ENCODE measurements at places on chromosomes 5 and 9. TPM values are rescaled to one million over a fixed set of nuclear protein-coding genes. Genes with fewer than 3 reads are reported as not detected.

DNA sequence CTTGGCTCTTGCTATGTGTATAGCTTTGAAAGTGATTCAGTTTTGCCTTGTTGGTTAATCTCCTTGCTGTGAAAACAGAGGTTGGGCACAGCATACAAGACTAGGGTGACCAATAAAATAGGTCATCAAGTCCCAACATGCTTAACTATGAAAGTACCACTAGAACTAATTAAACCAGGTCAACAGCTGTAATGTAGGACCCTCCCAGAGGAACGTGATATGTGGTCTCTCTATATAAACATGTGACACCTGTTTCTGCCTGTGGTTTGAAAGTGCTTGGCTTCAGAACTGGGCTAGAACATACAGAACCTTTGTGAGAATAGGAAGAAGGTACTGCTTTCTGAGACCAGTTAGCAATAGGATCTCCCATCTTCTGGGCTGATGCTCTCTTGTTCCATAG, 297.1 kb downstream of the FBXL7 start:
- no peak for DNase-seq

Gene SLC6A18
- total RNA-seq: not detected

GRCh38 chr5:42756606-42757601, at the start of gene CCDC152:
Gene CCDC152 (plus strand): TSS chr5:42756818. CDS start chr5:42759122, 2,304 bp downstream.
- no peak for DNase-seq

DNA sequence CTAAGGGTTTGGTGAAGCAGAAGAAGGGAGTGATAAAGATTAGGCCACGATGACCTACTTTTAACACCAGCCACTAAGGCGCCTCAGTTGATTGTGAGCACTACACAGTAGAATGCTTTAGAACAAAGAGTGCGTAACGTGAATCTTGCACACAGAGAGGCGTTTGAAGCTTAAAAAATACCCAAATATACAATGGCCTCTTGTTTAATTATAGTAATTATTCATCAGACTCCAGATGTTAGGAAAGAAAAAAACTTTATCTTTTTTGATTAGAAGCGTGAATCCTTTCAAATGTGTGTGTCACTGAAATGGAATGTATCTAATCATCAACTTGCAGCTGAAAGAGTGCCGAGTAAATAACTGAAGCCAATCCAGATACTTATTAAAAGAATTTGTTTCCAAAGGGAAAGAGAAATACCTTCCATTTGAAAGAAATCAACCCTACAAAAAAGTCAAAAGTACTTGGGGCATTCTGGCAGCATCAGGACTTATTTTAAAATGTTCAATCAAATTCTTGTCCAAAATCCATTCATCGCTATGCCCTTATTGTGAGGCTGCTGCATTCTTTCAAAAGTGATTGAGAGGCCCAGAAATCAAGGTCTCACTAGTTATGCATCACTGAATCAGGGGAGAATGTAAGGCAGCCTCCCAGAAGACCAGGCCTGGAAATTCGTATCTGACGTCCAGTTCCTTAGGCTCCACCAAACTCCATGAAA, 337.5 kb downstream of the ZNF608 start:
- no peak for DNase-seq

GRCh38 chr9:110835859-110836271, 167.3 kb downstream of the MUSK start:
- no peak for DNase-seq

DNA sequence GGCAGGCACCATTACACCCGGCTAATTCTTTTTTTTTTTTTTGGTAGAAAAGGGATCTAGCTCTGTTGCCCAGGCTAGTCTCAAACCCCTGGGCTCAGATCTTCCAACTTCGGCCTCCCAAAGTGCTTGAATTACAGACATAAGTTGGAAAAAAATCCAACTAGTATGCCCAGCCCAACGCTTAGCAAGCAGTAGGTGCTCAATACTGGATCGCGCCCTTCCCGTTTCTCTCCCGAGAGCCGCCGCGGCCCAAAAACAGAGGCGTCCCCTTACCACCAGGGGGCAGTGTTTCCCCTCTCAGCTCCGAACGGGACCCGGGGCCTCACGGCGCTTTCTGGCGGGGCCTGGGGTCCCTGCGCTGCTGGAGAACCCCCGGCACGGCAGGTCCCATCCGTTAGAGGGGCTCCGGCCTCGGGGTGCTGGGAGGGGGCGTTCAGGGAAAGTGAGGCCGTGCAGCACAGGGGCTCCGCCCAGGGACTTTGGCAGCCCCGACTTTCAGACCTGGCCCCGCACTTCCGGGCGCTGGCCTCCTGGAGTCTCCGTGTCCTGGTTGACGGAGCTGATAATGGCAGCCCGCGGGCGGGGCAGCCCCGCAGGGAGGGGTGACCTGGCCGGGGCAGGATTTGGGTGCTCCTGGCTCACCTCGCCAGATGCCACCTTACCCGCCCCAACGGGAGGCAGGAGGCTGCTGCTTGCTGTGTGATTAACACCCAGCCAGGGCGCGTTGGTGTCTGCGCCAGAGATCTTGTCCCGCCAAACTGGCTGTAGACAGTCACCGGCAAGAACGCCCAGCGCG, 15.2 kb downstream of the PTGES start:
- peak; percentile 70 for DNase-seq

- DNase-seq: no peak
Observed at GRCh38 chr5:181184845-181185216, 20.2 kb downstream of the TRIM7 start.

GRCh38 chr9:7973123-7973522, 173.5 kb upstream of the DMAC1 start:
- no peak for DNase-seq

Gene MORN5
- not detected for total RNA-seq

Gene OR2V2
- total RNA-seq: not detected

GRCh38 chr5:110362261-110362660, 364.2 kb downstream of the TMEM232 start:
- no peak for DNase-seq

DNA sequence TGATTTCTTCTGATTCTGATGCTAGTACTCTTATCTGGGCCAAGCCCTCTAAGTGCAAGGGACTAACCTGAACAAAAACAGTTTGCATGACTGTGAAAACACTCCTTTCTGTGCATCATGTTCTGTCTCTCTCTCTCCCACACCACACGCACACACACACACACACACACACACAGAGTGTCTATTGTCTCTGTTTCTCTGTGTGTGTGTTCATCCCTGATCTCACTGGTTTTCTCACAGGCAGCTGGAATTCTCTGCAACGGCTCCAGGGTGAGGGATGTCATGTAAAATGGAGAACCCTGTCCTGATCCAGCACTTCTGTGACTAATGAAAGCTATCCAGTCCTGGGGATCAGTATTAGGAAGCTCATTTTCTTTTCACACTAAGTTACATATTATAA, 453.1 kb upstream of the RGMB start:
- no peak for DNase-seq

- peak; percentile 67 for DNase-seq
Observed at GRCh38 chr5:149837680-149838269, 106.8 kb downstream of the PDE6A start.

Gene PHYKPL
- 180 TPM for total RNA-seq

DNA sequence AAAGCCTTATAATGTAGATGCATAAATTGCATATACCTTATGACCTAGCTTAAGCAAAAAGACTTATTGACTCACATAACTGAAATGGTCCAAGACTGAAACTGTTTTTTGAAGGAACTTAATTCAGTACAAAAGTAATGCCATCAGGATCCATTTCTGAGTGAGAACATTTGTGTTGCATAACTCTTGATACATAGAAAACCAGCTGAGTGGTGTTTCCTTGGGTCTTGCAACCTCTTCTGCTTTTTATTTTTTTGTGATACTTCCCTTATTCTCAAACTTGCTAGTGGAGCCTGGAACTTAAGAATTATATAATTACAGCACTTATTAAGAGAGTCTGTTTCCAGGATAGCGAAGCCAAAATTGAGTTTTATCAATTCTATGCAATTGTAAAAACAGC, 272.0 kb downstream of the MAN2A1 start:
- DNase-seq: no peak

- no peak for DNase-seq
Observed at GRCh38 chr5:176371621-176372539, 6.6 kb downstream of the ARL10 start.

Gene TIMD4
- 2.5 TPM for total RNA-seq

GRCh38 chr9:127397646-127398274, 791 bp downstream of the SLC2A8 start:
- no peak for DNase-seq

- no peak for DNase-seq
Observed at GRCh38 chr9:69697475-69697874, 25.3 kb upstream of the APBA1 start.

GRCh38 chr9:14322211-14323082, 8.5 kb upstream of the NFIB start:
- peak; percentile 90 for DNase-seq

GRCh38 chr9:14671377-14671776, 21.9 kb downstream of the ZDHHC21 start:
- DNase-seq: no peak

- DNase-seq: no peak
Observed at GRCh38 chr5:180130876-180131740, 59.5 kb upstream of the RNF130 start.

- no peak for DNase-seq
Observed at GRCh38 chr5:37722236-37723161, 117.3 kb downstream of the GDNF start.

DNA sequence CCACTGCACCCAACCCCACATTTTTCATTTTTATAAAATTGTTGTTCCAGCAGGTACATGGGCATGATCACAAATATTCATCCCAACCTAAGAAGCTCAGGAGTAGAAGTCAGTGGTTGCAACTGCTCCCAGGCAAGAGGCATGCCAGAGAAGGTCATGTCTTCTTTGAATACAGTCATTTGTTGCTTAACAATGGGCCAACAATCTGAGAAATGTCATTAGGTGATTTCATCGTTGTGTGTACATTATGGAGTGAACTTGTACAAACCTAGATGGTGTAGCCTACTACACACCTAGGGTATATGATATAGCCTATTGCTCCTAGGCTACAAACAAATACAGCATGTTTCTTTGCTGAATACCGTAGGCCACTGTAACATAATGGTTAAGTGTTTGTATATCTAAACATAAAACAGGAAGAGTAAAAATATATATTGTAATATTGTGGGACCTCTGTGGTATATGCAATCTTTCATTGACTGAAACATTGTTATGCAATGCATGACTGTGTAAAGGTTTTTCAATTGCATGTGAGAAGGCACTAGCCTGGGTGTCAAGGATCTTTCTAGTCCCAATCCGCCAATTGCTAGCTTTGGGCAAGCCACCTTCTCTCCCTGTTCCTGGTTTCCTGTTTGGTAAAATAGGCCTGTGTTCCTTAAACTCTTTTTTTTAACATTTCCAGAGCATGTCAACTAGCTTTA, 27.6 kb downstream of the ATP10B start:
- DNase-seq: no peak

DNA sequence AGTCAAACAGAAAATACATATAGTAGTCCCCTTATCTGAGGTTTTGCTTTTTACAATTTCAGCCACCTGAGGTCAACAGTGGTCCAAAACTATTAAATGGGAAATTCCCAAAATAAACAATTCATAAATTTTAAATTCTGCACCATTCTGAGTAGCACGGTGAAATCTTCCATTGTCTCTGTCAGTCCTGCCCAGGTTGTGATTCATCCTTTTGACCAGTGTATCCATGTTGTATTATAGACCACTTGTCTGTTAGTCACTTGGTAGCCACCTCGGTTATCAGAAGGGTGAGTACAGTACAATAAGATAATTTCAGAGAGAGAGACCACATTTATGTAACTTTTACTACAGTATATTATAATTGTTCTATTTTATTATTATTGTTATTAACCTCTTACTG, 2.8 kb downstream of the CCDC152 start:
- DNase-seq: no peak

Gene TOR4A
- total RNA-seq: 59.3 TPM

DNA sequence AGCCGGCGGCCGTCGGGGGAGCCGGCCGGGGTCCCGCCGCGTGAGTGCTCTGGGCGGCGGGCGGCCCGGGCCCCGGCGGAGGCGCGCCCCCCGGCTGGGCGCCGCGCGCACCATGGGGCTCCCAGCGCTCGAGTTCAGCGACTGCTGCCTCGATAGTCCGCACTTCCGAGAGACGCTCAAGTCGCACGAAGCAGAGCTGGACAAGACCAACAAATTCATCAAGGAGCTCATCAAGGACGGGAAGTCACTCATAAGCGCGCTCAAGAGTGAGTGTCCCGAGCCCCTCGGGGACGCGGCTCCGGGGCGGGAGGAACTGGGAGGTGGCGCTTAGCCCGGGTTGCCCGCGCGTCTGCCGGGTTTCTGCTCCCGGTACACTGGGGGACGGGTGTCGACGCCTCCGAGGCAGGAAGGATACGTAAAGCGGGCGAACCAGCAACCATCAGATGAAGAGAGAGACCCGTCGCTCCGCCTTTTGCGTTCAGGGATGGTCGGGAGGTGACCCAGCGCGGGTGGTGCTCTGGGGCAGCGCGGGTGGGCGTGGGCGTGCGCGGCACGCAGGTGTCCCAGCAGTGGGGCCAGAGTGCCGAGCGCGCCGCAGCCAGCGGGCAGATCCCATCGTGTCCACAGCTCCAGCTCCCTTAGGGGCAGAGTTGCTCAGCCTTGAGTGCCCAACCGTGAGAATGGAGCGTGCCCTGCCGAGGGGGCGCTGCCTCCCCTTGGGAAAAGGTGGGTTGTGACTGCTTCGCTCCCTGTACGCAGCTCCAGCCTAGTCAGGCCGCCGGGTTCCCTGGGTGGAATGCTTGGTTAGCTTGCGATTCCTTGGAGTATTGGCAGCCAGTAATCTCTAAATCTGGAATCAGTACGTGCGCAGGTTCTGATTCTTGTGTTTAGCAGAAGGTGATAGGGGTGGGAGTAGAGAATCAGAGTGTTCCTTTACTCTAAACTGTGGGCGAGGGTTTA, 753 bp downstream of the ARHGAP26 start:
- peak; percentile 76 for DNase-seq

Gene CREB3
- 40.6 TPM for total RNA-seq

- DNase-seq: no peak
Observed at GRCh38 chr5:150311015-150311692, 8.4 kb upstream of the ARSI start.

DNA sequence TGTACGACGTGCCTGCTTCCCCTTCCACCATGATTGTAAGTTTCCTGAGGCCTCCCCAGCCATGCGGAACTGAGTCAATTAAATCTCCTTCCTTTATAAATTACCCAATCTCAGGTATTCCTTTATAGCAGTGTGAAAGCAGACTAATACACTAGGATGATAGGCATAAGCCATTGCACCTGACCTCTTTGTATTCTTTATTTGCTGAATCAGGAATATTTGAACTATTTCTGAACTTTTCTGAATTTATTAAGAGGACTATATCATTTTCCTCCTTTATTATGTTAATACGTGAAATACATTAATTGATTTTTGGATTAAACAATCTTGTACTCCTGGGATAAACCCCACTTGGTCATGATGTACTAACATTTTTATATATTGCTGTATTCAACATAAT, 28.2 kb upstream of the NR4A3 start:
- no peak for DNase-seq

DNA sequence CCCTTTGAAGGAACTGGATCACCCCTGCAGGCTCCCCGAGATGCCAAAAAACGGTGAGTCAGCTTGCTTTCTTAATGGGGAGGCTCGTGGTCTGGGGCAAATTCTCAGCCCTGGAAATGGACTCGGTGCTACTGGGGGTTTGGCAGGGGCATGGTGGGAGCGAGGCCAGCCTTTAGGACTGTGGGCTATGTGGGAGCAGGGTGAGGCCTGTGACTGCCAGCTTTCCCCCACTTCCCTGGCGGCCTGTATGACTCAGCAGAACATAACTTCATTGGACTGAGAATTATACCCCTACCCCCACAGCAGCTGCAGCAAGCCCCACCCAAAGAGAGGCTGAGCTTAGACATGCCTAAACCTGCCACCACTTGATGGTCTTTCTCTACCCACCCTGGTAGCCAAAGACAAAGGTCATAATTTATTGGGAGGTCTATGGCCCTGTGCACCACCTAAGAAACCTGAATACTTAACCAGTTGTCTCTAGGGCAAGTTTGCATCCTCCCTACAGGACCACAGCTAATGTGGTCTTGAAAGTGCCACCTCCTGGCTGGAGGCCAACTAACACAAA, 325.3 kb downstream of the TLE1 start:
- no peak for DNase-seq
